Activated CD4-positive, alpha-beta T cell treated with anti-CD3 and anti-CD28 coated beads for 36 hours (primary cell): ENCODE measurements at places on chromosomes 4 and X. TPM values are rescaled to one million over a fixed set of nuclear protein-coding genes. Genes with fewer than 3 reads are reported as not detected.

- no peak overlapping the region for H3K27ac ChIP-seq
- H3K27me3 ChIP-seq: no peaks in the 10 kb centered on the region
- no peak overlapping the region for H3K4me3 ChIP-seq
- H3K36me3 ChIP-seq: peaks cover 62% of the 10 kb centered on the region
- no peak for DNase-seq
- H3K4me1 ChIP-seq: peaks cover 35% of the 10 kb centered on the region
Observed at GRCh38 chr4:102862747-102863146, 6.0 kb upstream of the CISD2 start.

GRCh38 chr4:174753021-174753420, 76.0 kb downstream of the GLRA3 start:
- H3K36me3 ChIP-seq: no peaks in the 10 kb centered on the region
- no peaks in the 10 kb centered on the region for H3K27me3 ChIP-seq
- H3K4me1 ChIP-seq: no peaks in the 10 kb centered on the region
- H3K27ac ChIP-seq: no peak overlapping the region
- no peak overlapping the region for H3K4me3 ChIP-seq

GRCh38 chr4:7418131-7418943, 16.4 kb downstream of the PSAPL1 start:
- H3K4me1 ChIP-seq: no peaks in the 10 kb centered on the region
- no peak for DNase-seq
- H3K36me3 ChIP-seq: no peaks in the 10 kb centered on the region
- no peak overlapping the region for H3K4me3 ChIP-seq

- peaks cover 3% of the 10 kb centered on the region for H3K27me3 ChIP-seq
- H3K4me1 ChIP-seq: no peaks in the 10 kb centered on the region
- H3K4me3 ChIP-seq: no peak overlapping the region
- DNase-seq: no peak
Observed at GRCh38 chrX:97682991-97683840, 799.5 kb downstream of the RPA4 start.

- peaks cover 18% of the 10 kb centered on the region for H3K4me1 ChIP-seq
- no peak overlapping the region for H3K4me3 ChIP-seq
- H3K36me3 ChIP-seq: peaks cover 8% of the 10 kb centered on the region
- H3K27me3 ChIP-seq: no peaks in the 10 kb centered on the region
- no peak overlapping the region for H3K27ac ChIP-seq
Observed at GRCh38 chr4:22498866-22499265, 17.0 kb downstream of the ADGRA3 start.

DNA sequence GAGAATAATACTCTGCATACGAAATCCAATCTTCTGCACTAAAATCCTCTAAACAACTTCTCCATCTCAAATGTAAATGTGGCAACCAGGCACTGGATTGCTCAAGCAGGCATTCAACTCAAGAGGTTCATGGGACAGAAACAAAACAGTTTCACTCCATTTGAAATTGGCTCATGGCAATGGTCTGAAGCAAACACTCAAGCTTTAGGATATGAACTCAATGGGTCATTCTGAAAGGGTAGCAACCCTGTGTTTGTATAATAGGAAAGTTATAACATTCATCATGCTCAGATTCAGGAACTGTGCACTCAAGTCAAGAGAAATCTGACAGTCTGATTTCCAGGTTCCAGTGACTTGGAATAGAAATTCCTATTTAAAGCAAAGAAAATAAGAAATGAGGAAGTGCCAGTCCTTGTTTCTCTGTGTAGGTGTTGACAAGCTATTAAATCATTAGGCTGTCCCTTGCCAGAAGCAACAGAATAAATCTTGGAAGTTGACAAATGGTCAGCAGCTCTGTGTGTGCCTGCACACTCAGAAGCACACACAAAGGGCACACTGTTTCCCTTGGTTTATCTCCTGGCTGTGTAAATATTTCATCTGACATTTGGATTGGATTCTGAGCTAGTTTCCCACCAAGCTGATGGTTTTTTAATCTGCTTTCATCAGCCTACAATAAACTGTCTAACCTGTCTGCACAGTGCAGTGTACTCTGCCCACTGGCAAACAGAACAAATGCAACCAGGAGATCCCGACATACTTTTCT, 75.9 kb upstream of the CITED1 start:
- no peaks in the 10 kb centered on the region for H3K36me3 ChIP-seq
- H3K27ac ChIP-seq: no peak overlapping the region
- DNase-seq: no peak
- no peaks in the 10 kb centered on the region for H3K27me3 ChIP-seq
- H3K4me1 ChIP-seq: no peaks in the 10 kb centered on the region

DNA sequence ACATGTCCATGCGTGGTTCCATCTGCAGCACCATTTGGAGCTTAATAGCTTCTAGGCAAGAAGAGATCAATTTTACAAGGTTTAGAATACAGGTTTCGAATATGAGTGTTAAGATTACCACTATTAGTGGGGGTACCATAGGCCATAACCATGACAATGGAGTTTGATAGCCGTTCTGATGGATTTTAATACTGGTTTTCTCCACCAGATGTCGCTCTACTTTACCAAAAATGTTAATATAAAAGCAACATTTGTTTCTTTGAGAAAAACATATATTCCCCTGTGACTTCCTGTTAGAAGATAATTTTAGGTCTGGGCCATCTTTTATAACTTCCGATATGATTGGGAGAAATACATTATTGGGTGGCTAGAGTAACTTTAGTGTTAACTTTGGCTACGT, 499.7 kb upstream of the POU3F4 start:
- DNase-seq: no peak
- no peaks in the 10 kb centered on the region for H3K36me3 ChIP-seq
- H3K27me3 ChIP-seq: no peaks in the 10 kb centered on the region
- H3K4me3 ChIP-seq: no peak overlapping the region
- no peaks in the 10 kb centered on the region for H3K4me1 ChIP-seq

DNA sequence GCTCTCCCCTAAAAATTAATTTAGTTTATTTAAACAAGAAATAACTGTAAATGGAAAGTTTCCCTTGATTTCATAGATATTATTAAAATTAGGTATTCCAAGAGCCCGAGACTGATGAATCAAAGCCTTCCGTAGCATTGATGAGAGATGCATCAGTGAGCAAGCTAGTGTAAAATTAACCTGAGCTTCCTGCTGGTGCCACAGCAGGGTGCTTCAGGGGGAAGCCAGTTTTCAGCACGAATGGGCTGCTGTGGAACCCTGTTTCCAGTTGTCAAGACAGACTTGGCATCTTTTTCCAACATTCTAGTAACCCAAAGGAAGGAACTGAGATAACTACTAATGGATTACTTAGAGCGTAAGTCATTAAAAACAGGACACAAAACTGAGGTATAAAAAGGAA, 221.7 kb downstream of the RBMX2 start:
- no peak overlapping the region for H3K4me3 ChIP-seq
- no peak overlapping the region for H3K27ac ChIP-seq
- no peaks in the 10 kb centered on the region for H3K27me3 ChIP-seq
- no peak for DNase-seq

DNA sequence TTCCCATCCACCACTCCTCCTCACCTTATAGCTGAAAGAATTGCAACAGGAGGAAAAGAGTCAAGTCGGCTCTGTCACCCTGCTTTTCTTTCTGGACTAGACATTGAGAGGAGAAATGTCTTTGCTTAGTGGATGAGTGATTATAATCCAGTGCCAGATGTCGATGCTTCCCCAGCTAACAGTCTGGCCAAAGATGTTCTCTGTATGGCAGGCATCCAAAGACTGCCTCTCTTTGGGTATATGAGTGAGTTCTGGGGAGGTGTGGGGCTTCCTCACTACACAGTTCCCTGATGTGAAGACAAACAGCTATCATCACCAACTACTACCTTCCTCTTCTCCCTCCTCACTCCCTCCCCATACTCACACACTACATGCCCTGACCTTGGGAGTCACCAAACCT, 90.9 kb downstream of the COMMD8 start:
- H3K4me1 ChIP-seq: no peaks in the 10 kb centered on the region
- H3K27ac ChIP-seq: no peak overlapping the region
- peaks cover 5% of the 10 kb centered on the region for H3K27me3 ChIP-seq
- no peaks in the 10 kb centered on the region for H3K36me3 ChIP-seq
- DNase-seq: no peak
- H3K4me3 ChIP-seq: no peak overlapping the region

DNA sequence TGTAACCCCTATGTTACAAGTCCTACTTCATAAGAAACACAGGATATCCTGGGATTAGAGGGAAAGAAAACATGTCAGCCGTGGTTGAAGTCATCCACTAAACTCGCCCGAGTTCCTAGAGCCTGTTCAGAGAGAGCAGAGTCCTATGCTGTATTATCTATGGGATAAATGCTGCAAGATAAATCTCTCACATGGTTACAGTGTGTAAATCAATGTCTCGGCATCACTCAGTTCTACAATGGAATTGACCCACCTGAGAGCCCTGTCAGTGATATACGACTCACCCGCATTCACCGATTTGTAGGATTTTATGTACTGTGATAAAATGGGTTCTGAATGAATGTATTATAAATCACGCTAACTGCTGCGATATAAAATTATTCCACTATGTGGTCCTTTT, 127.8 kb upstream of the ANXA3 start:
- H3K27ac ChIP-seq: no peak overlapping the region
- H3K4me1 ChIP-seq: no peaks in the 10 kb centered on the region
- H3K4me3 ChIP-seq: no peak overlapping the region
- H3K36me3 ChIP-seq: no peaks in the 10 kb centered on the region
- H3K27me3 ChIP-seq: no peaks in the 10 kb centered on the region
- no peak for DNase-seq

DNA sequence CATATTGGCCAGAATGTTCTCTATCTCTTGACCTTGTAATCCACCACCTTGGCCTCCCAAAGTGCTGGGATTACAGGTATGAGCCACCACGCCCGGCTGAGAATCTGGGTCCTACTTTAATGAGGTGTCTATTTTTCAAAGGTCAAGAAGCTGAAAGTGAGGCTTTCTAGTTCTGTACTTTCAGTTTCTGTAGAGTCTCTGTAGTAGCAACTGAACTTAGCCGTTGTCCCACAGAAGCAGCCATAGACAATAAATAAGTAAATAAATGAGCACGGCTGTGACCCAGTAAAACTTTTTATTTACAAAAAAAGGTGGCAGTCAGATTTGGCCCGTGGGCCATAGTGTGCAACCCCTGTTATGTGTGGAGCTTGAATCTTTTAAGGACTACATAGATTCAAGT, 92.0 kb downstream of the FNIP2 start:
- H3K36me3 ChIP-seq: peaks cover 36% of the 10 kb centered on the region
- H3K27ac ChIP-seq: no peak overlapping the region
- no peak for DNase-seq
- H3K27me3 ChIP-seq: no peaks in the 10 kb centered on the region
- H3K4me3 ChIP-seq: no peak overlapping the region

DNA sequence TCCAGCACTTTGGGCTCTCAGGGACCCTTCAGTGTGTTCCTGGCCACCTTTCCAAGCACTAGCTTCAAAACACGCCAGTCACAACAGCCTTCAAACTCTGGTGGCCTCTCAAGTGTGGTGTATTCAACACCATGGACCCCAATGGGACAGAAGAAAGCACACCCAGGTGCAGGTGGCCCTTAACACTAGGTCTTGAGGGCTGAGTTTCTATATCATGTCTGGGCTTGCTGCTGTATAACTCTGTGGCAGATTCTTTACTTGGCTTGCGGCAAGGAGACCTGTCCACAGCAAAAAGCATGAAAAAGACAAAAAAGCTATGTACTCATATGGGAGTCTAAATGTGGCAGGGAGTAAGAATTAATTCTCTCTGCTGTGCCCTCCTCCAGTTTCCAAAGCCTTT, 23.1 kb downstream of the MSL3 start:
- H3K4me1 ChIP-seq: no peaks in the 10 kb centered on the region
- H3K4me3 ChIP-seq: no peak overlapping the region
- peaks cover 8% of the 10 kb centered on the region for H3K36me3 ChIP-seq
- no peak overlapping the region for H3K27ac ChIP-seq
- H3K27me3 ChIP-seq: no peaks in the 10 kb centered on the region

- H3K36me3 ChIP-seq: peaks cover 12% of the 10 kb centered on the region
- H3K4me3 ChIP-seq: no peak overlapping the region
- no peaks in the 10 kb centered on the region for H3K27me3 ChIP-seq
Observed at GRCh38 chr4:26937139-26937538, 76.5 kb downstream of the STIM2 start.

DNA sequence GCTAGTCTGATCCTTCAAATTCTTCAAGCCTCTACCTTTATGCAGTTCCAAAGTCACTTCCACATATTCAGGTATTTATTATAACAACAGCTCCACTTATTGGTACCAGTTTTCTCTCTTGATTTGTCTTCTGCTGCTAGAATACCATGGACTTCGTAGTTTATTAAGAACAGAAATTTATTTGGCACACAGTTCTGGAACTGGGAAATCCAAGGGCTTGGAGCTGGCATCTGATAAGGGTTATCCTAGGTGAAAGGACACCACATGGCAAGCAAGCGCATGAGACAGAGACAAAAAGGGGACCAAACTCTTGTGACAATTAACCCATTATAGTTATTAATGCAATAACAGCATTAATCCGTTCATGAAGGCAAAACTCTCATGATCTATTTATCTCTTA, 600.5 kb upstream of the ATOH1 start:
- no peaks in the 10 kb centered on the region for H3K4me1 ChIP-seq
- H3K27ac ChIP-seq: no peak overlapping the region
- no peak for DNase-seq
- no peak overlapping the region for H3K4me3 ChIP-seq
- H3K27me3 ChIP-seq: no peaks in the 10 kb centered on the region

- no peak overlapping the region for H3K4me3 ChIP-seq
- H3K36me3 ChIP-seq: no peaks in the 10 kb centered on the region
- peaks cover 7% of the 10 kb centered on the region for H3K27me3 ChIP-seq
- H3K27ac ChIP-seq: no peak overlapping the region
- peaks cover 13% of the 10 kb centered on the region for H3K4me1 ChIP-seq
Observed at GRCh38 chr4:152588869-152589268, 53.0 kb upstream of the FBXW7 start.

GRCh38 chrX:480861-481417, 94.2 kb upstream of the PPP2R3B start:
- H3K27me3 ChIP-seq: no peaks in the 10 kb centered on the region
- no peak overlapping the region for H3K4me3 ChIP-seq
- H3K27ac ChIP-seq: no peak overlapping the region
- H3K36me3 ChIP-seq: no peaks in the 10 kb centered on the region
- DNase-seq: peak; percentile 28

ESX1 gene
- total RNA-seq: not detected

CT55 gene
- total RNA-seq: not detected

XAGE2 gene
- total RNA-seq: not detected

MAGEA9B gene
- not detected for total RNA-seq

HPRT1 gene
- total RNA-seq: 126 TPM

FAM53A gene
- total RNA-seq: 2.5 TPM

TNIP3 gene
- total RNA-seq: 4.8 TPM

SLIT2 gene
- not detected for total RNA-seq

TRIM75 gene
- not detected for total RNA-seq
